ENCODE measurements at places on chromosomes 7 and 10.

- DNase-seq, result no peak
Observed at GRCh38 chr10:23413629-23414089, 25.2 kb upstream of the OTUD1 start.

DNA sequence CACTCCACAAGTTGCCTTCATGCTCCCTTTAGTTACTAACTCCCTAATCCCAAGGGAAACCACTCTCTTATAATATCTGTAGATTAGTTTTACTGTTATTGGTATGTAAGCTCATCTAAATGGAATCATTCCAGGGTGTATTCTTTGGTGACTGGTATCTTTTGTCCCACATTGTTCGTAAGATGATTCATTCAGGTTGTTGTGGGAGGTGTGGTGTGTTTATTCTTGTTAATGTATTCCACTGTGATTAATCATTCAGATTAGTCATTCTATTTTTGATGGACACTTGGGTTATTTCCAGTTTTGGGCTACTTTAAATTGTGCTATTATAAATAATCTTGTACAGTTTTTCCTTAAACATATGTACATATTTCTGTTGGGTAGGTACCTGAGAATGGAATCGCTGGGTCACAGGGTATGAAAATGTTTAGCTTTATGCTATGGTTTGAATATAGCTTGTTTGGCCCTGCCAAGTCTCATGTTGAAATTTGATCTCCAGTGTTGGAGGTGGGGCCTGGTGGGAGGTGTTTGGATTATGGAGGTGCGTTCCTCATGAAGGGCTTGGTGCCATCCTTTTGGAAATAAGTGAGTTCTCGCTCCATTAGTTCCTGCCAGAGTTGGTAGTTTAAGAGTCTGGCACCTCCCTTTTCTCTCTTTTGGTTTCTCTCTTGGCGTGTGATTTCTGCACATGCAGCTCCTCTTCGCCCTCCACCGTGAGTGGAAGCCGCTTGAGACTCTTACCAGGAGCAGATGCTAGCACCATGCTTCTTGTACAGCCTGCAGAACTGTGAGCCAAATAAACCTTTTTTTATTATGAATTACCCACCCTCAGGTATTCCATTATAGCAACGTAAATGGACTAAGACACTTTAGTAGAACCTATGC lies 13.8 kb downstream of the BTRC start:
- DNase-seq, result no peak

DNA sequence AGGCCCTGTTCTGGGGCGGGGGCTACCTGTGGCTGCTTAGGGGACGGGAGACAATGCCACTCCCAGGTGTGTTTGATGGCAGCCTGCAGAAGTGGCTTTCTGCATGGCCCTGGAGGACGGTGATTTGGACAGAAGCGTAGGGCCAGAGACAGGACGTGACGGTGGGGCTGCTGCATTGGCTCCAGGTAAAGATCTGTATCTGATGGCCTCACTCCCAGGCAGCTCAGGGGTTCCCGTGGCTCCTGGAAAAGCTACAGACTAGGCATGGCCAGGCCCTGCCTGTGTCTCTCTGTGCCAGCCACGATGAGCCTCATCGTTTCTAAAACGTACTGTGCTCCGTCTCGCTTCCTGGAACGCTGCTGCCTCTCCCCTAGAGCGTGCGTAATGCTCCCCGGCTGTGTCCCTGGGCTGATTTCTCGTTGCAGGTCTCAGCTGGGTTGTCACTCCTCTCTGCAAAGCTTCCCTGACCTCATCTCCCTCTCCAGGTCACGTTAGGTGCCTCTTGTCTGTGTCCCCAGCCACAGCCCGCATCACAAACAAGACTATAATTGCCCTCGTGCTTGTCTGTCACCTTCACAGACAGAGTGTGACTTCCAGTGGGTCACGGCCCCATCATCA lies 12.6 kb downstream of the GTF2IRD1 start:
- no peak for DNase-seq

DNA sequence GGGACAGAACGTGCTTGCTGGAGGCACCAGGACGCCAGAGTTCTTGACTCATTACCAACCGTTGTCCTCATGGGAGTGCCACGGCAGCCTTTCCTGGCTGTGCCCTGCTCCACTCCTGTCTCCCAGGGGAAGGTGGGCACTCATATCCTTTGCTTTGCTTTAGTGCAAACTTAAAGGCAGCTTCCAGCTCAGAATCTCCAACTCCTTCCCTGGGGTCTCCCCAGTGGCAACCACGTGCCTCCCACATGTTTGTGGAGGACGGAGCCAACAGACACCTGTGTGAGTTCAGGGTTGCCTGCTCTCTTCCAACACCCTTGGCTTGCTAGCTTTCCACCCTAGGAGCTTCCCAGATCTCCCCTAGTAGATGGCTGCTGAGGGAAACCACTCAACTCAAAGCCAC lies 52.0 kb upstream of the HMX3 start:
- DNase-seq, result no peak

- DNase-seq, result no peak
Observed at GRCh38 chr7:112990624-112991023, 96.0 kb downstream of the GPR85 start.

Measured in effector CD4-positive, alpha-beta T cell (primary cell).